ENCODE measurements at places on chromosomes 6 and 20. TPM values are rescaled to one million over a fixed set of nuclear protein-coding genes. Genes with fewer than 3 reads are reported as not detected.

TPBG gene
- total RNA-seq = 33.2 TPM

LST1 gene
- total RNA-seq = 0.09 TPM

MICB gene
- total RNA-seq = 24.9 TPM

HLA-DRB5 gene
- total RNA-seq = not detected

SLC26A8 gene
- not detected for total RNA-seq

FITM2 gene
- 7.4 TPM for total RNA-seq

SIRPD gene
- not detected for total RNA-seq

DEFB132 gene
- not detected for total RNA-seq

DUSP22 gene
- total RNA-seq = 21.0 TPM

BPIFB2 gene
- total RNA-seq = not detected

BNIP5 gene
- not detected for total RNA-seq

PTPRT gene
- total RNA-seq = not detected

NXT1 gene
- total RNA-seq = 81.5 TPM

GFOD1 gene
- 4.5 TPM for total RNA-seq

MYLK4 gene
- total RNA-seq = 0.39 TPM

PYGB gene
- total RNA-seq = 54.8 TPM

PTCRA gene
- not detected for total RNA-seq

NOTCH4 gene
- total RNA-seq = 2.3 TPM

CTSZ gene
- total RNA-seq = 127 TPM

UBE2C gene
- 167 TPM for total RNA-seq

HAO1 gene
- total RNA-seq = not detected

FAM217B gene
- total RNA-seq = 4.9 TPM

MATN4 gene
- total RNA-seq = not detected

OR2J2 gene
- not detected for total RNA-seq

NMBR gene
- total RNA-seq = not detected

TMEM200A gene
- not detected for total RNA-seq

STK35 gene
- total RNA-seq = 10.8 TPM

TCF15 gene
- 0.18 TPM for total RNA-seq

EPM2A gene
- total RNA-seq = 10.7 TPM

EFCAB8 gene
- total RNA-seq = not detected

ULBP2 gene
- 53.7 TPM for total RNA-seq

NOX3 gene
- total RNA-seq = not detected

SLC18B1 gene
- total RNA-seq = 7.9 TPM

RSPO3 gene
- not detected for total RNA-seq

COL9A1 gene
- 0.34 TPM for total RNA-seq

GNAS-AS1 gene
- 1.3 TPM for total RNA-seq

IL17A gene
- not detected for total RNA-seq

SLC12A5 gene
- total RNA-seq = not detected

LY6G6D gene
- not detected for total RNA-seq

RUNX2 gene
- total RNA-seq = 11.8 TPM

VSTM2L gene
- total RNA-seq = 6.9 TPM

DEF6 gene
- 23.6 TPM for total RNA-seq
